Tibial nerve (tissue), 4 donors: ENCODE measurements at places on chromosomes 6 and 20.

DNA sequence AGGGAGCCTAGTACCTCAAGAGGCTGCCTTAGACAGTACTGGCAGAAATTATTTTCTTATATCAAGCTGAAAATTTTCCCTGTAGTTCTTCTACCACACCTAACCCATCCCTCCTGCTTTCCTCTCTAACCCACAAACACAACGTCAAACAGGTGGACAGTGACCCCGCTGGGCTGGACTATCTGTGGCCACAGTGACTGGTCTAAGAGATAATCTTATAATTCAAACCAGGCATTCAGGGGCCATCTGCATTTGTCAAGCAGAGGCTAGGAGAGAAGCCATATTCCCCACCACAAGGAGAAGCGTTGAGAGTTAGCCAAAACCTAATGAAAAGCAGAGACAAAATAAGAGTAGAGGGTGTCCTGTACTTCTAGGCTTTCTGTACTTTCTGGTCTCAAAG lies 8.2 kb downstream of the HDDC2 start:
- DNase-seq, result no peak

GRCh38 chr6:63014290-63014689 lies 197.0 kb upstream of the FKBP1C start:
- DNase-seq, result no peak

DNA sequence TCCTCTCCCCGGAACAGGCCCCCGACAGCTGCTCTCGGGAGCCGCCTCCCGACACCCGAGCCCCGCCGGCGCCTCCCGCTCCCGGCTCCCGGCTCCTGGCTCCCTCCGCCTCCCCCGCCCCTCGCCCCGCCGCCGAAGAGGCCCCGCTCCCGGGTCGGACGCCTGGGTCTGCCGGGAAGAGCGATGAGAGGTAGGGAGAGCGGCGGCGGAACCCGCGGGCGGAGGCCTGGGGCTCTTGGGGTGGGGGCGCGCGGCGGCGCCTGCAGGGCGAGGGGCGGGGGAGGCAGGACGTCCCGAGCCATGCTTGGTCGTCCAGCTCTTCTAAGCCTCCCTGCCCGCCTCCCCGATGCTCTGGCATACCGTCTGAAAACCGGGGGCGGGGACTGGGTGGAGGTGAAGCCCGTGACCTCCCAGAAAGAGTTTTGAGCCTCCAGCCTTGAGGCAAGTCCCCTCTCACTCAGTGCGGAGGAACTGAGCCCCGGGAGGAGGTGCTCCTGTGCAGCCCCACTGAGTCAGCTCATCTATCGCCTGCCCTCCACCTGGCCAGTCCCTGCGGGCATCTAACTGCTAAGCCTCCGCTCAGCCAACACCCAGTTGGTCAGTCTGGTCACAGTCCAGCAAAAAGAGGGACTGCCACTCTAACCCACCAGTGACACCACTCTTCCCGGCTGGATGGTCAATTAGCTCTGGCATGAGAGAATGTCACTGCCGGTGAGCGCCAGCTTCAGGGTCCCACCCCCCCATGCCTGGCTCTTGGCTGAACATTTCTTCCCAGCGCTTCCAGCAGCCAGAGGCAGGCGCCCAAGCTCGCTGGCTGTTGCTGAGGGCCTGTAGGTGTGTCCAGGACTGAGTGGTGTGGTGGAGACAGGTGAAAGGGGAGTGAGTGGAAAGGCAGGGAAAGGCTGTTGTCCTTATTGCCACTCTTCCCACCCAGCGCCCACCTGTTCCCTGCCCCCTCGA lies 482 bp downstream of the DDR1 start:
- no peak for DNase-seq

GRCh38 chr6:87588756-87589407 lies 905 bp downstream of the RARS2 start:
- DNase-seq, result no peak

- no peak for DNase-seq
Measured at GRCh38 chr6:38355519-38355918, 284.2 kb downstream of the BTBD9 start.

GRCh38 chr20:19847383-19847782 lies 89.3 kb downstream of the RIN2 start:
- DNase-seq, result no peak

GRCh38 chr6:128599036-128599435 lies 78.6 kb upstream of the PTPRK start:
- no peak for DNase-seq

GRCh38 chr6:116215414-116215813 lies 38.5 kb downstream of the TSPYL4 start:
- DNase-seq, result no peak

- no peak for DNase-seq
Measured at GRCh38 chr20:1964061-1964460, 29.8 kb downstream of the PDYN start.

DNA sequence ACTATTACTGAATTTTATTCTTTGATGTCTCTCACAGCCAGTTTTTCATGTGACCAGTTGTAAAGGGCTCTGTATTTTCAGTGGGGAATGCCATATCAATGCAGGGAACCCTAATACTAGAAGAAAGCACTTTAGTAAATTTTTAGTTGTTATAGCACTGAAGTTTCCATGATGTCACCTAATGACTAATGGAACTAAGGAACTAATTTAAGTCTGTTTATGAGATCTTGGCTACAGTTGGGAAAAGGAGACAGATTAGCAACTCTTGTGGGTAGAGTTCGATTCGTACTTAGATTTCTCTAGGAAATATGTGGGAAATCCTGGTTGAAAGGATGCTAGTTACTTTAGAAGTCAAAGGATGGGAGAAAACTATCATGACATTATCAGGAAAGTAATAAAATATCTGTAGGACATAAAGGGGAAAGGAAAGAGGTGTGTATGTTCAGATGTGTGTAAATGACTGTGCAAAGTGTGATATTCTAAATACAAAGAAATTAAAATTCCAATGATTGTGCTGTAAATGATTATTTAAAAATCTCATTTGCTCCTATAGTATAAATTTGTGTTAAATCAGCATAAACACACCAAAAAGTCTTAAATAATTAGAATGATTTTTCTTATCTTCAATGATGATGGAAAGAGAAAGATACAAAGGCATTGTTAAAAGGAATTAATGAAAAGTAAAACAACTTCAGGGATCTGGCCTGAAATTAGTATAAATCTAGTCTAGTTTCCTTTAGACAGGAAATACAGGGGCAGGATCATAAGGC lies 103.4 kb downstream of the LRRC1 start:
- DNase-seq, result no peak

- DNase-seq, result peak; percentile 30
Measured at GRCh38 chr20:1844325-1845162, 50.7 kb upstream of the SIRPA start.

GRCh38 chr20:61460261-61461052 lies 208.4 kb downstream of the CDH4 start:
- no peak for DNase-seq

- DNase-seq, result no peak
Measured at GRCh38 chr20:45339799-45340198, 8.4 kb downstream of the SDC4 start.

GRCh38 chr6:38432079-38432478 lies 207.7 kb downstream of the BTBD9 start:
- DNase-seq, result no peak

- DNase-seq, result no peak
Measured at GRCh38 chr6:163086624-163086920, 327.9 kb upstream of the QKI start.

- no peak for DNase-seq
Measured at GRCh38 chr6:57086843-57087242, 3.1 kb upstream of the ZNF451 start.
